ENCODE measurements at places on chromosomes 7 and 10. TPM values are rescaled to one million over a fixed set of nuclear protein-coding genes. Genes with fewer than 3 reads are reported as not detected.

- no peak for DNase-seq
Observed at GRCh38 chr10:87829986-87830729, 12.1 kb upstream of the ATAD1 start.

- DNase-seq, result no peak
Observed at GRCh38 chr10:31000867-31001266, 30.8 kb downstream of the ZNF438 start.

DNA sequence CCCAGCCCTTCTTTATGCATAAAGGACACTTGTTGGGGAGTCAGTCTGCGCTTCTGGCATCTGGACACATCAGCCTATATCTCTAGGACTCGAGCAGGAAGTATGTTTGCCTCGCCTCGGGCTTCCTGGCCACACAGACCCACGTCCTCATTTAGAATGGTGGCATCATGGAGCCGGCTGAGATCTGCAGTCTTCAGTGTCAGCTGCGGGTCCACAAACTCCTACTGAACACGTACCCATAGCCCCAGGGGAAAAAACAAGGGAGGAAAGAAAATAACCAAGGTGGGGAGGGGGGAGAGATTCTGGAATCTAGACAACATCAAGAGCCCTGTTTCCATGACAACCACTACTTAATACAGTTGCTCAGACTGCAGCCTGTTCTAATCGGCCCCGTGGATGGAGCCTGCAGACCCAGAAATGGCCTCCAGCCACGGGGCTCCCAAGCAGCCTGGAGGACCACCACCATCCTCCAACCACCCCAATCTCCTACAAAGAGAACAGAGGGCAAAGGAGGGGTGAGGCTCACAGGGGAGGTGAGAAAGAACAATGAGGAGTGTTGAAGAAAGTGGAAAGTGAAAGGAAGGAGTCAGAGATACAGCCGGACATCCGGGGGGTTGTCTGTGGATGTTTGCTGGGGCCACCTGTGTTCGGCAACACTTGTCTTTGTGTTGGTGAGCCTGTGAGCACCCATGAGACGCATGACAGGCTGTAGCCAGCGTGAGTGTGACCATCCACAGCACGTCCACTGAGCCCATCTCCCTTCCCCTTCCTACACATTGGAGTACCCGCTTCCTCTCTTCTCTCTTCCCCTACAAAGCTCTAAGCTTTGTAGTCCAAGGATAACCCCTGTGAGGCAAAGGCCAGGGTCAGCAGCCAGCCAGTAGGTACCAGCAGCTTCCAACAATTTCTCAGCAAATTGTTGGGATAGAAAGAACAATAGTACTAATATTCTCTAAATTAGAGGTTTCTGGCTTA lies 141.0 kb downstream of the PLXNA4 start:
- DNase-seq, result no peak

GRCh38 chr10:110811791-110812581 lies 59.7 kb upstream of the PDCD4 start:
- DNase-seq, result no peak

NKX2-3 gene
- total RNA-seq, result not detected

SBDS gene
- total RNA-seq, result 55.7 TPM

FAM25G gene
- 1.8 TPM for total RNA-seq

RNF133 gene
- 0.39 TPM for total RNA-seq

KCP gene
- total RNA-seq, result 1.4 TPM

OPALIN gene
- not detected for total RNA-seq

CRYGN gene
- not detected for total RNA-seq

AP4M1 gene
- total RNA-seq, result 12.8 TPM
